ENCODE measurements at places on chromosomes 6 and 20. TPM values are rescaled to one million over a fixed set of nuclear protein-coding genes. Genes with fewer than 3 reads are reported as not detected.

Gene NCOA7
- 24.5 TPM for total RNA-seq

Gene TTLL9
- not detected for total RNA-seq

Gene FAM83B
- 50.7 TPM for total RNA-seq

Gene LAMA5
- total RNA-seq = 124 TPM

Gene FAM83D
- 3.6 TPM for total RNA-seq

Gene SOX18
- not detected for total RNA-seq

Gene MYB
- total RNA-seq = 0.24 TPM

Gene SEL1L2
- not detected for total RNA-seq

Gene ARFGEF3
- total RNA-seq = 8.3 TPM

Gene GPSM3
- 1.7 TPM for total RNA-seq

Gene PSMB9
- total RNA-seq = 16.1 TPM

Gene SLC26A8
- total RNA-seq = not detected

Gene SLC22A2
- total RNA-seq = 3.9 TPM

Gene RRAGD
- total RNA-seq = 15.4 TPM

Gene ASIP
- not detected for total RNA-seq

Gene RGS17
- total RNA-seq = 3.4 TPM

Gene PDCD2
- total RNA-seq = 122 TPM

Gene PRRT1
- not detected for total RNA-seq

Gene CALHM6
- total RNA-seq = 1.4 TPM

Gene KCNQ2
- not detected for total RNA-seq
